ENCODE measurements at places on chromosomes 3 and 15.

DNA sequence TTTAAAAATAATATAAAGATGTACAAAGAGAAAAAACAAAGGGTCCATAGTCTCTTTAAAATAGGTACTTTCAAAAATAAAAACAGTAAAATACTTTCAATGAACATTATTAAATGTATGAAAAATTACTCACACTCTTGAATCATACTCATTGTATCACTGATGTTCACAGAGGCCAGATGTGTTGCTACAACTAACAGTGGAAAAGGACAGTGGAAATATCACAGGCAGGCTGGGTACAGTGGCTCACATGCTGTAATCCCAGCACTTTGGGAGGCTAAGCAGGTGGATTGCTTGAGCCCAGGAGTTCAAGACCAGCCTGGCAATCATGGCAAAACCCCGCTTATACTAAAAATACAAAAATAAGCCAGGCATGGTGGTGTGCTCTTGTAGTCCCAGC is 26.8 kb downstream of the NPHP3 start:
- no peak for DNase-seq

DNA sequence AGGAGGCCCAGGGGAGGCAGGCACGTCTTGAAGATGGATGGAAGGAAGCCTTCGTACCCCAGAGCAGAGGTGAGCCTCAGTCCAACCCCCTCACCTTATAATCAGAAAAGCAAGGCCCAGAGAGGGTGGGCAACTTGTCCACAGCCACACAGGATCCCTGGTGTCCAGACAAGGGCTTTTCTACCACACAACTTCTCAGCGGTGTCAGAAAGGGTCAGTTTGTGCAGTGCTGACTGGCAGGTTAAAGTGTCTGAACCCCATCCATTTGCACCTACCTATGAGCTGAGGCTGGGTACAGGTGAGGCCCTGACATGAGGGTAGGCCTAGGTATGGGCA is 8.6 kb downstream of the IGDCC3 start:
- no peak for DNase-seq

- DNase-seq: no peak
Measured at GRCh38 chr3:9130345-9131305, 118.8 kb downstream of the SRGAP3 start.

DNA sequence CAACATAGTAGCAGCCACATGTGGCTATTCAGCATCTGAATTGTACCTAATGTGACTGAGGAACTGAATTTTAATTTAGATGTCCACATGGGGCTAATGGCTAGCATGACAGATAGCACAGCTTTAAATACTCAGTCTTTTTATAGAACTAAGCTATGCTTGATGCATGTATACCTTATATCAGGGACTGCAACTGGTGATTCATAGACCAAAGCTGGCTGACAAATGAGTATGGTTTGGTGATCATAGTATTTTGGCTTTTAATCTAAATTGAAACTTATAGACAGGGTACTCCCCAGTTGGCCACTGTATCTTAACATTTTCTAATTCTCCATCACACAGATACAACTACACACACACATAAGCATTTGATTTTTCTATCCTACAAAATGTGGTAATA is 83.6 kb downstream of the IGSF11 start:
- DNase-seq: no peak

- DNase-seq: no peak
Measured at GRCh38 chr15:77384086-77384485, 35.8 kb downstream of the PEAK1 start.

Measured in GM04503 (cell line).